SJSA1 (cell line): ENCODE measurements at places on chromosomes 11 and 22.

GRCh38 chr11:11253497-11253896 lies 99.6 kb downstream of the CSNK2A3 start:
- DNase-seq: no peak

DNA sequence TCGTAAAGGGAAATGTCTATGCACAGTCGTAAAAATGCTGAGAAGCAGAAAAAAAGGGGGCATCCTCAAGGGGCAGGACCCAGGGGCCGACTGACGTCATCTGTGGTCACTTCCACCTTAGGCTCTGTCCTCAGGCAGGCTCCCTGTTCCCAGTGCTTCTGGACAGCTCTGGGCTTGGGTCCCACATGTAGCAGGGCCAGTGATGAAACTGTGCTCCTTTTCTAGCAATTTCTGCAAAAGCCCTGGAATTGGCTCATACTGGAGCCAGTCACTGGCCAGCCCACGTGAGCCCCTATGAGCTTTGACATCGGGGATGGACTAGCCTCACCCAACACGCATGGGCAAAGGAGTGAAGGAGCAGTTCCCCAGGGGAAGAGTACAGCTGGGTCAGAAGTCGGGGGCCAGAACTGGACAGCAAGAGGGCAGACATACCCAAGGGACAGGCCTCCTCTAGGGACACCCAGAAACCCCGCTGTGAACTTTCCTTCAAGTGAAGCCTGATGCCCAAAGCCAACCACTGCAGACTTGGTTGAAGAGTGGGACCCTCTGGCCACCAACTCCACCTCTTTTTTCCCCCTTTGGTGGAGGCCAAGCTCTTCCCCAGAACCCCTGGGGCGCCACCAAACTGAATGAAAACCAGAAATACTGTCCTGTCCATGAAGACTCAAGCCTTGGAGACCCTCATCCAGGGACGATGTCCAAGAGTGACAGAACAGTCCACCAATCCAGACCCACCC lies 1349.0 kb downstream of the BRD1 start:
- no peak for DNase-seq

- DNase-seq: no peak
Observed at GRCh38 chr22:44424867-44425693, 73.0 kb downstream of the RTL6 start.

DNA sequence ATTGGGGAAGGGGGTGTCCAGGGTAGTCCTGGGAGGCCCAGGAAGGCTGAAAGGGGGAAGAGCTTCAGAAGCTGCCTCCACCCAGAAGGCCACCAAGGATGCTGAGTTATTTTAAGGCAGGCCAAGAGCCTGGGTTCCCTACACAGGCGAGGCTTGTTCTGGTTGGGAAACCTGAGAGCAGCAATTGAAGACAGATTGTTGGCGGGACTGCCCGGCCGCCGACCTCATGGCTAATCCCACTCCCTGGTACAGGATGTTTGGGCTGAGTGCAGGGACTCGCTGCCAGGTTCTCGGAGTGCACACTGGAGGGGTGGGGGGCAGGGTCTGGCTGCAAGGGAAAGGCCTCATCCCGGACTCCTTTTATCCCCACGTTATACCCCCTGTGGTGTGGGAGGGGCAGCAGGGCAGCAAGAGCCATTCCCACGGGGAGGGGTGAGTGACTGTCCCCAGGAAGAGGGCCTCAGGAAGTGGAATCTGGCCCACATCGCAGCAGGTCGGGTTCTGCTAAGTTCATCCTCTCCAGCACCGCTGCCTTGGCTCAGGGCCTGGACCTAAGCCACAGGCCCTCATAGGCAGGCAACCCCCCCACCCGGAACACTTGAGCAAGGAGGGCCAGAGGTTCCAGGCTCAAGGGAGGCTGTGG lies 43.6 kb upstream of the PRR5 start:
- no peak for DNase-seq

- no peak for DNase-seq
Observed at GRCh38 chr22:19514831-19515565, 9.2 kb downstream of the CLDN5 start.

GRCh38 chr11:77661670-77662069 lies 24.1 kb upstream of the CLNS1A start:
- DNase-seq: no peak

DNA sequence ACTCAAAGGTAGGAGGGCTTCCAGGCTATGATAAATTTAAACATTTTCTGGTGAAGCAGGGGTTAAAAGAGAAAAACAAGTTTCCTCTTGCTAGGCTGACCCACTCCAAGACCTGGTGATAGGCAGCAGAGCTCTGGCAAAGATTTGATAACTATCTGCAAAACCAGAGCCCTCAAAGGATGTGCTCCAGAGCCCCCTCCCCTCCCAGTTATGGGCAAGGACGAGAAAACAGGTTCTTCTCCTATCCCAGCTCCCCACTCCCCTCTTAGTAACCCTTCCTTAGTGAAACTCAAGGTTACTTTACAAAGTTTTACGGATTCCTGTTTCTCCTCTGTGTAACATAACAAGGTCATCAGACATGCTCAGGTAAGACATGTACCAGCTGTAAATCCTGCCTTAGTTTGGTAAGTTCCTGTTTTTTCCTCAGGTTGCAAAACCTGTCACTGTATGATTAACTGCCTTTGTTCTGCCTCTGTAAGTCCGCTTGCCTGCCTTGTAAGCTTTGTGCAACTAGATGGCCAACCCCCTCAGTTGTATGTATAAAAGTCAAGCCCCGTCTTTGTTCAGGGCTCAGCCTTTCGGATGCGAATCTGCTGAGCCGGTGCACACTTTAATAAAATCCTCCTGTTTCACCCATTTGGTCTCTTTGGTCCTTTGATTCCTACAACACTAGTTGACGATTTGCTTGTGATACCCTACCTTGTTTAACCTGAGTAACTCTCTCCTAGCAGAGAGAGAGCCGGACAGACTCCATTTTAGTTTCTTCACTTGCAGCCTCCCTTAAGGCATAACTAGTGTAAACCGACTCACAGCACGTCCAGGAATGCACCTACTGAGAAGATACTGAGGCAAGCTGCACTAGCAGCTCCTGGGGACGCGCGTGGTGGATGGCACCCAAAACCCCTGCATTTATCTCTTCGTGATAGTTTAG lies 13.9 kb downstream of the APOBEC3H start:
- DNase-seq: no peak

- DNase-seq: no peak
Observed at GRCh38 chr11:119589001-119589400, 140.0 kb downstream of the NECTIN1 start.

GRCh38 chr22:40898850-40899357 lies 37.0 kb upstream of the DNAJB7 start:
- no peak for DNase-seq

GRCh38 chr22:37167176-37167980 lies 17.7 kb upstream of the IL2RB start:
- DNase-seq: no peak

DNA sequence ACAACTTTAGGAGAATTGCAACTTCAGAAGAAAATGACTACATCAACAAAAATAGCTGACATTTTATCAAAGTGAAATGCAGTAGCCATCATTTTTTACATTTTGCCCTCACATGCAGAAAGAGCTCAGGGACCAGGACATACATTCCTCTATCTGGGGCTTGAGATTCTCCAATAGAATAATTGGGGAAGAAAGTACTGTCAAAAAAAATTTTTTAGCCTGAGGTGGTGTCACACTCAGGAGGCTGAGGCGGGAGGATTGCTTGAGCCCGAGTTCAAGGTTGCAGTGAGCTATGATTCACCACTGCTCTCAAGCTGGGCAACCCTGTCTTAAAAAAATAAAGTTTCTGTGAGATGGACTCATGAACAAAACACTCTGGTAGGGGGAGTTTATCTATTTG lies 32.2 kb upstream of the DEPDC7 start:
- no peak for DNase-seq

- no peak for DNase-seq
Observed at GRCh38 chr11:45449036-45449601, 163.0 kb upstream of the SYT13 start.

- no peak for DNase-seq
Observed at GRCh38 chr11:61775106-61775505, 17.3 kb downstream of the TMEM258 start.

DNA sequence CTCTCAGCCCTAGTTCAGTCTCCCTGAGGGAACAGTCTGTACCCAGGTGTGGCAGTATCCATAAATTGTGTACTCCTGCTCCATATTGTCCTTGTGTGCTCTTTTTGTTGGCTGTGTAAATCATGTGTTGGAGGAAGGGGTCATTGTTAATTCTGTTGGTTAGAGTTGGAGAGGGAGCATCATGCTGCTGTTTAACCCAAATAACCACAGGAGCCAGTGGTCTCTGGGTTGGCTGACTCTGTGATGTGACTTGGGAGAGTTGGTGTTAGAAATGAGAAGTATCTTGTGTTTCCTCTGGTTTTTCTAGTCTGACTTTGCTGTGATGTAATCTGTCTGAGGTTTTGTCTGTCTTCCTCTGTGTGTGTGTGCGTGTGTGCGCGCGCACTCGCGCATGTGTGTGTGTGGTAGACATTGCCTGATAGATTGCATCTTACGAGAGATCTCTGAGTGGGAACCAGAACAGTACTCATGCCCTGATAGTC lies 30.5 kb downstream of the CTNND1 start:
- no peak for DNase-seq

GRCh38 chr11:46635557-46636139 lies 18.3 kb downstream of the ATG13 start:
- no peak for DNase-seq

DNA sequence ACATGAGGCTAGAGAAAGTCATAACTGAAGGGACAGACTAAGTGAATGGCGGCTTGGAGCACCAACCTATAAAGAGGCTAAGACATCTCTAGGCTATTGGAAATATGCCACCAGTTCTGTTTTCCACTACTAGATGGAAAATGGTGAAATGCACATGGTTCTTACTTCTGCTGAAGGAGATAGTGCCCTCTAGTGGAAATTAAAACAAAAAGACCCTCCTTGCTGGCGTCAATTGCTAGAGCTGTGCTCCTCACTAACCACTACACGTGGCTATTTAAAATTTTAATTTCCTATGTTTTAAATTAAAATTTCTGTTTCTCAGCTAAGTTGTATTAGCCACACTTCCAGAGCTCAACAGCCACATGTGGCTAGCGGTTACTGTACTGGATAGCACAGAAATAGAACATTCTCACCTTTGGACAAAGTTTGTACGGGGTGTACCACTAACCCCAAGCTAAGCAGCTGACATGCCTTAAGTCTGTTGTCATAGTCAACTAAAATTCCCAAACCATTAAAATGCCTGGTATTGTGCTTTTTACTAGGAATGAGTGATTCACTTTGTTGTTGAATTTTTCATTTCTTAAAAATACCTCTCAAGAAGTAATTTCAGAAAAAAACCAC lies 34.1 kb upstream of the CALCA start:
- peak; percentile 11 for DNase-seq

GRCh38 chr11:127392575-127392974 lies 392.0 kb upstream of the KIRREL3 start:
- DNase-seq: no peak

GRCh38 chr11:57323167-57323854 lies 1.4 kb downstream of the TNKS1BP1 start:
- peak; percentile 21 for DNase-seq

DNA sequence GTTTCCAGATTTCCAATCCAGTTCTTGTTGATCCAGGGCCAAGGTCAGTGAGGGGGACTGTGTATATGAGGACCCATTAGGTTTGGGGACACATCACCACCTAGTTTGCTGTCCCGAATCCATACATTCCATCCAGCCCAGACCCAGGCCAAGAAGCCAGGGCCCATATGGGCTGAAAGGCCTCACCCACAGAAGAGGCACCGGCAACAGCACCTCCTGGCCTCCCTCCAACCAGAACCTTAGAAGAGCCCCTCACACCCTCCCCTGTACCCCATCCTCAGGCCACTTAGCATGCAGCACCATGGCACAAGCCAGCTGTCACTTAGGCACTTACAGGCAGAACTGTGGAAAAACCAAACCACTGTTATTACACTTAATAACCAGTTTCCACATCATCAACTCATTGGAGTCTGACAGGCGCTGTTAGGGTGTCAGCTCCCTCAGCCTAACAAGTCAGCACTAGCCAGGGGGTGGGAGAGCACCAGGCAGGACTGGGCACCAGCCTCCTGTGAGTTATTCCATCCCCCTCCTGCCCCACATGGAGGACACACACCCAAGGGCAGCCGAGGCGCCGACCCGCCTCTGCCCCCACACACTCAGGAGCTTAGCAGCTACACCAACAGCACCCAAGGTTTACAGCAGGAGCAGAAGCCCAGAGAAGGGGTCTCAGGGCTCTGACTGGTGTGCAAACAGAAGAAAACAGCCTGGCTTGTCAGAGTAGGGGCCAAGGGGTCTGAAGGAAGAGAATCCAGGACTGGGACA lies 132.0 kb downstream of the BUD13 start:
- no peak for DNase-seq

DNA sequence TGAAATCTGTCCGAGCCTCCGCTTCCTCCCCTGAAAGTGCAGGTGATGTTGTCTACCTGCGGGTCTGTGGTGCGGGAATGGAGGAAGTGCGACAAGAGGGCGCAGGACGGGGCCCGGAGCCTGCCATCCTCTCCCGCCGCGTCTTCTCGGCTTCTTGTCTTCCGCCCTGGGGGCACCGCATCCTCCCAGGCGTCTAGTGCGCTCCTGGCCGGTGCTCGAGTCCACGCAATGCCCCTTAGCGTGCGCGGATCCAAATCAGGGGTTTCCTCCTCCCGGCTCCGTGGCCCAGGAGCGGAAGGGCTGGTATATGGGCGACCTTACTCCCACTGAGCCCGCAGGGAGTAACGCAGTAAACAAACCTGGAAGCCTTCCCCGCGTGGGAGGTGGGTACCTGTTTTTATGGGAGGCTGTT lies 405 bp downstream of the SFI1 start:
- DNase-seq: no peak

DNA sequence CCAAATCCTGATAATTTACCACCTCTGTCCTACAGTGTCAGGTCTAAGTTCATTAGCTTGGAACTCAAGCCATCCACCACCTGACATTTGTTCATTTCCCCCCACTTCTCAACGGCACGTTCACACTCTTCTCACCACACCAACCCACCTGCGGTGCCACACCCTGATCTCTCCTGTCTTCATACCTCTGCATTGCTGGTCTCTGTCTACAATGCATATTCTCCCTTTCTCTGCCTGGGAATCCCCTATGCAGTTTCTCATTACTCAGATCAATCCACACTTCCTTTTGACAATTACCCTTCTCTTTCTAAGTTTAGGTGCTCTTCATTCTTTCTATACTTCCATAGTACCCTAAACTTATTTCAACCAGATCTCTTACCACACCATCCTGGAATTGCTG lies 20.4 kb upstream of the EMSY start:
- DNase-seq: no peak

DNA sequence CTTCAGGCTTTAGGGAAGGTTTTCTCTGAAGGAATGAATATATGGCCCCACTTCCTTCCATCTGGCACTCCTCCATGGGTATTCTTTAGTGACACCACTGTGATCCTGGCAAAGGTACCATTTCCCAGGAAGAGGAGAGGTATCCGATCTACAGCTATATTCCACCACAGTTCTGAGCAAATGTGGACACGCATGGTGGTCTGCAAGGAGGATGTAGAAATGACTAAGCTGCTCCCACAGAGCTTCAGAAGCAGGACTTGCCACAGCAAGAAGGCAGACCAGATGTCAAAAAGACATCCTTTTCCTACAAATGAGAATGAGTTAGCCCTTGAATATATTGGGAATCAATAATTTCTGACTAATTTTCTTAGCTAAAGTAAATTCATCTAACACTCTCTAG lies 45.5 kb downstream of the ARFGAP2 start:
- DNase-seq: no peak
